ENCODE measurements at places on chromosomes 13 and 19.

DNA sequence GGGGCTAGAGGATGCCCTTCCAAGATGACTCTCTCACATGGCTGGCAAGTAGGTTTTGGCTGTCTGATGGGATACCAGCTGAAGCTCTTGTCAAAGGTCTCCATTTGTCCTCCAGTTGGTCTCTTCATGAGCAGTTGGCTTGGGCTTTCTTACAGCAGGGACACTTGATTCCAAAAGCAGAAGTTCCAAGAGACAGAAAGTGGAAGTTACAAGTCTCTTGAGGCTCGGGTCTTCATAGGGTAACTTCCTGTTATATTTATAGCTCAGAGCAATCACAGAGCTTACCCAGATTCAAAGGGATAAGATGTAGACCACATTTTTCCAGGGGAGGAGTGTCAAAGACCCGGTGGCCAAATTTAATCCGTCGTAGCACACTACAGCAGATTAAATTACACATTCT is 440.0 kb downstream of the RFC3 start:
- DNase-seq: no peak

- no peak for DNase-seq
Measured at GRCh38 chr19:41299046-41299754, 10.8 kb upstream of the CCDC97 start.

DNA sequence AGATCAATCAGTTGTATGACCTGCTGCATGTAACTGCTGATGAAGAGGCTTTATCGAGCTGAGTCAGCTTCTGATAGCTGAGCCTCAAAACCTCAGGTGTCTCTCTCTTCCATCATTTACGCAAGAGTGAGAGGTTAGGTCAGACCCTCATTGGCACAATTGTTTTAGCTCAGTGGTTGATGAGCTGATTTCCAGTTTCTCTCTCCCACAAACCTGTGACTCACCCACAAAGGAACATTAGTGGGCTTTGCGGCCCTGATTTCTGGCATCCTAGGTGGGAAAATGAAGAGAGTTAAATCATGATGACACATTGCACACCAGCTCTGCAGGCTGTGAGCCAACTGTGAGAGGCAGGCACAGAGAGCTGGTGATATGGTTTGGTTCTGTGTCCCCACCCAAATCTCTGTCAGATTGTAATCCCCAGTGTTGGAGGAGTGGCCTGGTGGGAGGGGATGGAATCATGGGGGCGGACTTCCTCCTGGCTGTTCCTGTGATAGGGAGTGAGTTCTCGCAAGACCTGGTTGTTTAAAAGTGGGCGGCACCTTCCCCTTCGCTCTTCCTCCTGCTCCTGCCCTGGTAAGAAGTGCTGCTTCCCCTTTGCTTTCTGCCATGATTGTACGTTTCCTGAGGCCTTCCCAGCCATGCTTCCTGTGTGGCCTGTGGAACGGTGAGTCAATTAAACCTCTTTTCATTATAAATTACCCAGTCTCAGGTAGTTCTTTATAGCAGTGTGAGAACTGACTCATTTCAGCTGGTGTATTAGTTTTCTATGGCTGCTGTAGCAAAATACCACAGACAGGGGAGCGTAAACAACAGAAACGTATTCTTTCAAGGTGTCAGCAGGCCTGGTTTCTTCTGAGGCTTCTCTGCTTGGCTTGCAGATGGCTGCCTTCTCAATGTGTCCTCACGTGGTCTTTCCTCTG is 33.5 kb upstream of the TMTC4 start:
- no peak for DNase-seq

DNA sequence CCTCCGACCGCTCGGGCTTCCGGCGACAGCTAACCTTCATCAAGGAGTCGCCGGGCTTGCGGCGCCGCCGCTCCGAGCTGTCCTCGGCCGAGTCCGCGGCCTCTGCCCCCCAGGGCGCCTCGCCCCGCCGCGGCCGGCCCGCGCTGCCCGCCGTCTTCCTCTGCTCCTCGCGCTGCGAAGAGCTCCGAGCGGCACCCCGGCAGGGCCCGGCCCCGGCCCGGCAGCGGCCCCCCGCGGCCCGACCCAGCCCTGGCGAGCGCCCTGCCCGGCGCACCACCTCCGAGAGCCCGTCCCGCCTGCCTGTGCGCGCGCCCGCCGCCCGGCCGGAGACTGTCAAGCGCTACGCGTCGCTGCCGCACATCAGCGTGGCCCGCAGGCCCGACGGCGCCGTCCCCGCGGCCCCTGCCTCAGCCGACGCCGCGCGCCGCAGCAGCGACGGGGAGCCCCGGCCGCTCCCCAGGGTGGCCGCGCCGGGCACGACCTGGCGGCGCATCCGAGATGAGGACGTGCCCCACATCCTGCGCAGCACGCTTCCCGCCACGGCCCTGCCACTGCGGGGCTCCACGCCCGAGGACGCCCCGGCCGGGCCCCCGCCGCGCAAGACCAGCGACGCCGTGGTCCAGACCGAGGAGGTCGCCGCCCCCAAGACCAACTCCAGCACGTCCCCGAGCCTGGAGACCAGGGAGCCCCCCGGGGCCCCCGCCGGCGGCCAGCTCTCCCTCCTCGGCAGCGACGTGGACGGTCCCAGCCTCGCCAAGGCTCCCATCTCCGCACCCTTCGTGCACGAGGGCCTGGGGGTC is 9.6 kb downstream of the C19orf25 start:
- no peak for DNase-seq

GRCh38 chr19:5627395-5627904 is 4.6 kb downstream of the SAFB start:
- DNase-seq: no peak

- DNase-seq: no peak
Measured at GRCh38 chr19:33376423-33376822, 2.9 kb downstream of the CEBPG start.

DNA sequence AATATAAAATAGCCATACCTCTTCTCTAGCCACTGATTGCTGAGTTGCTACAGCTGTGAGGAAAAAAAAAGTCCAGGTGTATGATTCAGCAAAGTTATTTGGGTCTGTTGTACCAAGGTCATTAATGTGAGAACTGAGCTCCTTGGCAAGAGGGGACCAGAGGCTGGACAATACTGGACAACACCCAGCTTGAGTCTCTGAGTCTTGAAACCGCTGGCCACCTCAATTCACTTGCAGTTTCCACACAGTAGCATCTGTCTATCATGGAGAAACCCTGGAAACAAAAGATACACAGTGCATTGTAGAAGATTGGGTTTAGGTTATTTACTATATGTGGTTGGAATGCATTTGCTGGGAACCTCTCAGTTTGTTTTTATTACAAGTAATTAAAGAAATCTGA is 60.4 kb downstream of the WDFY2 start:
- no peak for DNase-seq

- DNase-seq: no peak
Measured at GRCh38 chr19:13835791-13836723, 40.8 kb downstream of the ZSWIM4 start.

DNA sequence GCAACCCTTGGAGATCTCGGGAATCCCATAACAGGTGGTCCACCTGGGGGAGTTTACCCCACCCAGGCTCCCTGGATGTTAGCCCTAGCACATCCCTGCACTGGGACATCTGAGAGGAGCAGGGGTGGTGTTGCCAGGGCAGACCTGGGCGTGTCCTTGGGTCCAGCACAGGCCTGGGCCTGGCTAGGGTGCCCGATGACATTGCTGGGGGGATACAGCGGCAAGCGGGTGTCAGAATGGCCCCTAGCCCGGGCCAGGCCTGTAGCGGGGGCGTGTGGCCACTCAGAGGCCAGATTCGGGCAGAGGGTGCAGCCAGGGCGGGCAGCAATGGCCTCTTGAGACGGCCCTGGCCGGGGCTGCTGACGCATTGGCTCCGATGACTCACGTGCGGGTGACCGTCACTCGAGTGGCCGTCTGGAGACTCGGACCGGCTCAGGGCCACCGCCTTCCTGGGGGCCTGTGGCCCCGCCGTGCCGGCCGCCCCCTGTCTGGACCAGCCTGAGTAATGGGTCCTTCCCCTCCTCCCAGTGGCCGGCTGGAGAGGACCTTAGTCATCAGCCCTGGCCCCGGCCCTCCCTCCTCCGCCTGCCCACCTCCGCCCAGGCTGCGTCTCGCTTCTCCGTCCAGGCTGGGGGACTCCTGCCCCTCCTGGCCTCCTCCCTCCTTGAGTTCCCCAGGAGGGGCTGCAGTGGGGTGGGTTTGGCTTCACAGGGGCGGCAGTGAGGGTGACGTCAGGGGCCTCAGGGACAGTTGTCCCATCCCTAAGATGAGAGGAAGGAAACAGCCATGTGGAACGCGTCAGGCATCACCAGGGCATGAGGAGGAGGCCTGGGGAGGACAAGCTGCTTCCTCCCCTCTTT is 23.2 kb upstream of the CRTC1 start:
- DNase-seq: no peak

GRCh38 chr13:71339005-71339404 is 528.0 kb downstream of the DACH1 start:
- no peak for DNase-seq

DNA sequence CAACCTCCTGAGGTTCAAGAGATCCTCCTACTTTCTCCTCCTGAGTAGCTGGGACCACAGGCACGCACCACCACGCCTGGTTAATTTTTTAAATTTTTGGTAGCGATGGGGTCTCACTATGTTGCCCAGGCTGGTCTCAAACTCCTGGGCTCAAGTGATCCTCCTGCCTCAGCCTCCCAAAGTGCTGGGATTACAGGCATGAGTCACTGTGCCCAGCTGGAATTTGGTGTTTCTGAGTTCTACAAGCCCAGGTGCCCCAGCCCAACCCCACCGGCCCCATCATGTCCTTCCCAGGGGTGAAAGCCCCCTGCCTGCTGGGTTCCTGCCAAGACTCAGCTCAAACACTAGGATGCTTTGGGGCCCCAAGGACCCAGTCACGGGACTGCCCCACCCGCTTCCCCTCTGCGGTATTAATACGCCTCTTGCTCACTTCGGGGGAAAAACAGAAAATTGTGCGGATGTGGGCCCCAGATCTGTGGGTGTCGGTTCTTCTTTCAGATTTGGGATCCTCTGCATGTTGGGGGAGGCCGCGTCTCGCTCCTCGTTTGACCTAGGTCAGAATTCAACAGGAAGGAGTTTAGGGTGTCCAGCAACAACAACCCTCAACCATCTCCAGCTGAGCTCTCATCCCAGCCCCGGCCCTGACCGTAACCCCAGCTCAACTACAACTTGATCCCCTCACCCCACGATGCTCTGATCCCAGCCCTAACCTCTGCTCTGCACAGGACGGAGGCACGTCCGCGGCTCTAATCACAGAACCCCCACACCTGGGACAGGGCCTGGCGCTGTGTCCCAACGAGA is 3.7 kb upstream of the FCER2 start:
- peak; percentile 32 for DNase-seq

GRCh38 chr13:101384929-101385328 is 31.4 kb downstream of the NALCN start:
- no peak for DNase-seq

DNA sequence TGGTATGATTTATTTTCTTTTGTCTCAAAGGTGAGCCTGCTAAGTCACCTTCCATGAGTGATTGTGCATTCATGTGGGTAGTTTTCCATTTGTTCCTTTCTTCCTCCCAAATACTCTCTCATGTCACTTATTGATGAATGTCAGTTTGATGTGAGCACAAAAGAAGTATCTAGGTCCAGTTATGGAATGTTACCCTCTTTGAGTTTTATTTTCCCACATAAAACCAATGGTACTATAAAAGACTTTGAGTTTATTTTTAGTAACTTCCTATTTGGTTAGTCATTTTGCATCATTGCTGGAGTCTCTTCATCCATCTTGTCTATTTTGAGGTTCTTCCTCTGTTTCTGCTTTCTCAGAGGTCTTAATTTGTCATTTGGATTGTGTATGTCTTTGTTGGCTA is 321.3 kb downstream of the GPC6 start:
- no peak for DNase-seq

GRCh38 chr13:57569986-57570385 is 61.6 kb upstream of the PCDH17 start:
- DNase-seq: no peak

DNA sequence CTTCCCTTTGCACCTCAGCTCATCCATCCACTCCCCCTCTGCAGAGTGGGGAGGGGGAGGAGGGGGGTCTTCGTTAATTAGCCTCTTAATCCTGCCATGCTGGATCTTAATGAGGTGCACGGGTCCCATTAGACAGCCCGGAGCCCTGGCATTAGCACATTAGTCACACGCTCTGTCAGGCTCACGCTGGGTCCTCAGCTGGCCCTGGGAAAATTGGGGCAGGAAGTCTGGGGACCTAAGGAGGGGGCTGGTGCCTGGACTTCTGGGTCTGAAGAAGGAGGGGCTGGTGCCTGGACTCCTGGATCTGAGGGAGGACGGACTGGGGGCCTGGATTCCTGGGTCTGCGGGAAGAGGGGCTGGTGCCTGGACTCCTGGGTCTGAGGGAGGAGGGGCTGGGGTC is 444 bp upstream of the NCCRP1 start:
- DNase-seq: no peak

Data from stimulated activated CD8-positive, alpha-beta memory T cell treated with anti-CD3 and anti-CD28 coated beads, Interleukin-7, amount 100 ng/mL, for 1 hour (primary cell).